ENCODE measurements at places on chromosomes 11 and 22.

DNA sequence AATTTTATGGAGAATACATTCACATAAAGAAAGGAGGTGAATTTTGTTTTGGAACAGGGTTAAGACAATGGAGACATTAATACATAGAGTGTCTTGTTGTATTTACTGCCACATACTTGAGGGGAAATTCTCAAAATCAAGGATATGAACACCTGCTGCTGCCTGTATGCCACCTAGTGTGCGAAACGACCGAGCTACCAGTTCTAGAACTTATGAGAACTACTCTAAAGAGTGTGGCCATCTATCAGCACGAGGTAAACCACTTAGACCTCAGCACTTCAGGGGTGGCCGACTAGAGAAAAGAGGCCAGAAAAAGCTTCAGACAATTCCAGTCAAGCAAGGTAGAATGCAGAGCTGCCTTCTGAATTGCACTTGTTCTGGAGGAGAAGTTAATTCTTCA is 1.5 kb upstream of the AGBL2 start:
- DNase-seq, result no peak

DNA sequence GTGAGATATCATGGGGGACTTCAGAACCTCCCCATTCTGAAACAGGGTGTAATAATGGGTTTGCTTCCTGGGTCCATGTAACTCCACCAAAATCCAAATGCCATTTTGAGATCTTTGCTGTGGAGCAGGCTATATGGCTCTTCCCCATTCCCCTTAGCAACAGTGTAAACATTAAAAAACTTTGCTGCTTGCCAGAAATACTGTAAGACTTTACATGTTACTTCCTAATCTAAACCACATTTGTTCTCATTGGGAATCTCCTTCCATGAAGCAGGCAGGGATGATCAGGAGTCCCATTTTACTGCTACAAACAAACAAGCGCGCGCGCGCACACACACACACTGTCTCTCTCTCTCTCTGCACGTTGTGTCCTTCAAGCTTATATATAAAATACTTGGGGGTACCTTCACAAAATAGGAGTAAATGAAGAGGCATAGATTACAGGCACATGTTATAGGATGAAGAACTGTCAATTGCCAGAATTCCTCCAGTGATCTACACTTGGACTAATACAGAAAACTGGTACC is 86.5 kb downstream of the ANO3 start:
- DNase-seq, result no peak

DNA sequence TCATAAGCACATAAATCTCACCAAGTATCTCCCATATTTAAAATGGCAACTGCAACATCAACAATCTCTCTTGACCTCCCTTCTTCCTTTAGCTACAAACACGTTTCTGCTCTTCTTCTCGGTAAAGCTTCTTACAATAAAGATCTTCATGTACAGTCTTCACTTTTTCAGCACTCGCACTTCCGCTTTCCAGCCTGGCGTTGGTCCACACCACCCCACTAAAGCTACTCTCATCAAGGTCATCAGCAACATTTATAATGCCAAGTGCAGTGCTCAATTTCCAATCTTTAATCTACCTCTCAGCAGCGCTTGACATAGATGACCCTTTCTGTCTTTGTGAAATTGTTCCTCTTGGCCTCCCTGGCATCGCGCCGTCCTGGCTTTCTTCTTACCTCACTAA is 33.6 kb downstream of the NTM start:
- no peak for DNase-seq

DNA sequence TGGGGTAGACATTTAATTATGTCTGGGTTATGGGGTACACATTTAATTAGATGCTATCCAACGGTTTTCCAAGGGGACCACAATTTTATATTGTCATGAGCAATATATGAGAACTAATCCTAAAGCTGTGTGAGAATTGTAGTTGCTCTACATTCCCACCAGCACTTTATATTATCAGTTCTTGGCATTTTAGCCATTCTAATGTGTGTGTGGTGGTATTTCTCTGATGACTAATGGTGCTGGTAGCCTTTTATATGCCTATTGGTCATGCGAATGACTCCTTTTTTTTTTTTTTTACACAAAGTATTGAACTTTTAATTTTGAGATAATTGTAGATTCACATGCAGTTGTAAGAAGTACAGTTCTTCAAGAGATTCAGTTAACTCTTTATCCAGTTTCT is 26.2 kb downstream of the TMEM135 start:
- no peak for DNase-seq

DNA sequence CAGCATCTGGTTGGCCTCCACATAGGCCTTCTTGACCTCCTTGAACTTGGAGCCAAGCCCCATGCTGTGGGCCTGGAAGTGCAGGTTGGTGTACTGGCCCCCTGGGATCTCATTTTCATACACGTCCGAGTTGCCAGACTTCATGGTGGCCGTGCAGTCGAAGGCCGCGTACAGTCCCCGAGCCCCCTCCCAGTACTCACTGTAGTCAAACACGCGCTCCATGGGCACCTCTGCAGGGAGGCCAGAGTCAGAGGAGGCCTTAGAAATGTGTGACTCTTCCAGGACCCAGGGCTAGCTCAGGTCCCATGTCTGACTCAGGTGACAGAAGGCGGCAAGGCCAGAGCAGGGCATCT is 6.7 kb upstream of the LRFN4 start:
- no peak for DNase-seq

DNA sequence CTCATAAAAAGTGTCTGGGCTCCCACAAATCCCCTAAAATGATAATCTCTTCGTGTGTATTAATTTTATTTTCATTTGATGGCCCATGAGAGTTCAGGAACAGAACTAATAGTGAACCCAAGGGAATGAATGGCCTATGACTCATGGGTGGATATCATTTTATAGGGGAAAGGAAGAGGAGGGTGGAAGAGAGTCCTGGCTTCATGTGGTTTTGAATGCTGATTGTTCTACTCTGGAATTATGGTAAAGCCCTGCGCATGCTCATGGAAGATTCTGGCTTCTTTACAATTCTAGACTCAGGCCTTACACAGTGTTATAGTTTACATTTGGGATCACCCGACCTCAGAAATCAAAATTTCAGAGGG is 35.2 kb downstream of the MAML2 start:
- DNase-seq, result no peak

- no peak for DNase-seq
Measured at GRCh38 chr11:64211181-64211872, 4.8 kb downstream of the FERMT3 start.

DNA sequence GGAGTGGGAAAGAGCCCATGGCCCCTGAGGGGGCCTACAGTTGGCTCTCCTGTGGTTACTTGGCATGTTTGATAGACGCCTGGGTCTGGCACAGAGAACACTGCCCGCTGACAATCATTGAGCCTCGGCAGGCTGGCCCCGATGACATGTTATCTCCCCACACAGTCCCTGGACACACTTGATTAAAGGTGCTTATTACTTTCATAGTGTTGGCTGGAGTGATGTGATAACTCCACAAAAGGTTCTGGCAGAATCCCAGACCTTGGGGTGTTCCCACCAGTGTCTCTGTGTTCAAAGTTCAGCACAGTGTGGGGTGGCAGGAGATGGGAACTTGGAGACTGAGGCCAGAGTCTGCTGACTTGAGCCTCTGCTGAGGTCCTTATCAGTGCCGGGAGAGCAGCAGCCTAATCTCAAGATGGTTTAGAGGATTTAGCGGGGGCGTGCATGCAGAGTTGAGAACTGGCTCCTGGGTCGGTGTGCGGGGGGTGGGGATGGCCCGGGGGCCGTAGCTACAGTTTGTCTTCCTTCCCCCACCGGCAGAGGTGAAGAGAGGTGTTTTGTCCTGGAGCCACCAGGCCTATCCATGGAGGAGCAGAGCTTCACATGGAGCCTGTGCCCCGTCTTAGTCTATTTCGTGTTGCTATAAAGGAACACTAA is 22.5 kb downstream of the PARVB start:
- DNase-seq, result no peak

- no peak for DNase-seq
Measured at GRCh38 chr11:126890561-126890960, 110.0 kb downstream of the KIRREL3 start.

GRCh38 chr11:26457636-26458035 is 114.4 kb downstream of the MUC15 start:
- no peak for DNase-seq

- no peak for DNase-seq
Measured at GRCh38 chr22:38086001-38086845, 2.2 kb upstream of the SLC16A8 start.

GRCh38 chr22:43077121-43077877 is 11.9 kb downstream of the TTLL1 start:
- DNase-seq, result no peak

DNA sequence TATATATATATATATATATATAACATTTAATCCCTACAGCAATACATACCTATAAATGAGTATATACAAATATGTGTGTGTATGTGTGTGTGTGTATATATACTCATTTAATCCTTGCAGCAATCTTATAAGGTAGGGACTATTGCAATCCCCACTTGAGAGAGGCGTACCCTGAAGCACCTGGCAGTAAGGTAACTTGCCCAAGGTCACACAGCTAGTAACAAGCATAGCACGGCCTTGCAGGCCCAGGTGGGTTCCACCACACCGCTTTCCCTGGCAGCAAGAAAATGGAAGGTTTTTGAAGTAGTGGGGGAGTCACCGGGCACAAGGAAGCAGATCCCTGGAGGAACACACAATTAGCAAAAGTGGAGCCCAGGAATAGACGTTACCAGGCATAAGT is 3.3 kb upstream of the ADA2 start:
- no peak for DNase-seq

DNA sequence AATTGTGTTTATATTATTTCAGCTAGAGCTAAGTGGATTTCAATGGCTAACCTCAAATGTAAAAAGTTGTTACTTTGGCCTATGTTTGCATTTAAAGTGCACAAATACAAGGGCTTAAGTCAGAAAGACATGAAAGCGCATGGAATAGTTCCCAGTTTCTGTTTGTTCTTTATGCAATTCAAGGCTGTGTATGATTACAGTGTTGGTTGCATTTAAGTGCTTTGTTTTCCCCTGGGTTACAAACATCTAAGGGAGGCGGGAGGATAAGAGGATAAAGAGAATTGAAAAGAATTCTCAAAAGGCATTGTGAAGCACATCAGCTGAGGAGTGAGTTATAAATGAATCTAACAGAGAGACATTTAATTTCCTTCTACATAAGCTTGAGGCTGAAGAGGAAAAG is 453.4 kb downstream of the NTM start:
- no peak for DNase-seq

DNA sequence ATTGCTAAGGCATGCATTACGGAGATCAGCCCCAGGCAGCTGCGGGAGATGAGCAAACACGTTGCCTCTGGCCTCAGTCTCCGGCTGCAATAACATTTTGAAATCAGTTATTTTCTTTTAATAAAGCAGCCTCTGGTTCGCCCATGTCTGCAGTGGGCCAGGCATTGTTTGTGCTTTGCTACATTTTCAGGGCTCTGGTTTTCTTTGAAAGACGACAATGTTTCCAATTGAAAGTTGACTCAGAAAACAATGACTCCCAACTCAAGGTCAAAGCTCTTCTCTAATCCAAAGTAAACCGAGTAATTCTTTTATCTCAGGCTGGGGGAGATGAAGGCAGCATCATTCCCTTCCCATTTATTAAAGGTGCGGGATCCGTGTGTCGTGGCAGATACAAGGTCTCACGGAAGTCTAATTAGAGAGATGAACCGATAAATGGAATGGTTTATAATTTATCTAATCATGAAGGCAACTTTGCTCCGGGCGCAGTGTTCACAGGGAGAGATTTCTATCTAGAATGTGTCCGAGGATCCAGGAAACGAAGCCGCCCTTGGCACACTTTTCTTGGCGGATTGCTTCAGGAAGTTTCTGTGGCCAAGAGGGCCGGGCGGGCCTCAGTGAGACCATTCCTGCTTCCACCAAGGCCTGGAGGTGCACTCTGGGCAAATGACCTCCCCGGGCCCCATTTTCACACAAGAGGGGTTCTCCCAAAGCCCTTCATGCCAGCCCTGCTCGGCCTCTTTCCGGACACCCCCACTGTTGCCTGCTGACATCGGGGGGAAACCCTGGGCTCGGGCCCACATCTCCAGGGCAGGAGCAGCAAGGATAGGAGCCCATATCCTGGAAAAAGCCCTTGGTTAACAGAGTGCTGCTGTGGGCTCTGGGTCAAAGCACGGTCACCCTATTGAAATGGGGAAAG is 811.4 kb downstream of the BRD1 start:
- no peak for DNase-seq

DNA sequence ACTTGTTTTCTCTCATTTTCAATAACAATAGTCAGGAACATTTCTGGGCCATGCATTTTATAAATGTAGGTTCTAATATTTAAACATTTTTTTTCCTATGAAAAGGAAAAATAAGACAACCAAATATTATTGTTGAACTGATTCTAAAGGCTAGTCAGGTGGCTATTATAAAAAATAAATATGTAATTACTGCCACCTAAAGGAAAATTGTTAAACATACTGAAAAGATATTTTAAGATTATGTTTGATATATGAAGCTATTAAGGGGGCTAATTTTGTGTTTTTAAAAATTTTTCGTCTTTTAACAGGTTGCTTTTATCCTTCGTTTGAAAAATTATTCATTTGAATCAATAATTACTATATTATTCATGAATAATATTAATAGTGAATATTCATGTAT is 62.2 kb upstream of the FDX1 start:
- no peak for DNase-seq

- peak; percentile 7 for DNase-seq
Measured at GRCh38 chr22:20803696-20804324, 29.9 kb downstream of the SERPIND1 start.

DNA sequence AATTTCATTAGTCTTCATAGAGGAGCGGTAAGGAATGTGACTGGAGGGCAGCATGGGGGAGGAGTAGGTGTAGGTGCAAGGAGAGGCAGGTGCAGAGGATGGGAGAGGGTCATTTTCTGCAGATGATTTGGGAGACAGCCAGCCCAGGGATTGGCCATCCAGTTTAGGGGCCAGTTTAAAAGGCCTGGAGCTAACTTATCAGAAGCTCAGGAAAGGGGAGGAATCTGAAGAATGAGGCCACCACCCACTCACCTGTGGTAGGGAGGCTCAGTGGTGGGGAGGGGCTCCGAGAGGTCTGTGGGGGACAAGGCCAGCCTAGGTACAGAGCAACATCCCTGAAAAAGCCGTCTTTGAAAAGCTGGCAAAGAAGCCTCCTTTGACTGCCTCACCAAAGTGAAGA is 110.8 kb upstream of the TMEM45B start:
- no peak for DNase-seq

- no peak for DNase-seq
Measured at GRCh38 chr11:93622043-93622442, 39.4 kb upstream of the CEP295 start.

DNA sequence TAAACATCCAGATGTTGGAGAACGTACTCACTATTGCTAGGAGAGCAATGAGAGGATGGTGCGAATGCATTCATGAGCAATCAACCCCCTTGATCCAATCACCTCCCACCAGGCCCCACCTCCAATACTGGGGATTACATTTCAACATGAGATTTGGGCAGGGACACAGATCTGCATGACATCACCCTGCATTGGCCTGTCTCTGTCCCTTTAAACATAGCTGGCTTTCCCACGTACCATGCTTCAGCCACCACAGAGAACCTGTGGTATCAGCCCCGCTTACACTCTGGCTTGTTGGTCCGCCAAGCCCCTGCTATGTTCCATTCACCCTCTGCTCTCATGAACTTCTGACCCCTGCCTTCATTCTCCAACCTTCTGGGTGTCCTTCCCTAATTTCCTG is 157.5 kb upstream of the E2F8 start:
- no peak for DNase-seq

Measured in activated T-cell treated with anti-CD3 and anti-CD28 coated beads for 4 hours (primary cell).